T1000 (cell line): ENCODE measurements at places on chromosomes 13 and 19.

GRCh38 chr19:48836089-48837017, at the start of gene HSD17B14:
Gene HSD17B14 (minus strand): TSS chr19:48836491. CDS start chr19:48836411, 80 bp downstream.
- DNase-seq, result no peak

GRCh38 chr13:50527188-50527587, 316.3 kb downstream of the DLEU7 start:
- no peak for DNase-seq

GRCh38 chr19:17555929-17556813, 722 bp downstream of the COLGALT1 start:
- no peak for DNase-seq

DNA sequence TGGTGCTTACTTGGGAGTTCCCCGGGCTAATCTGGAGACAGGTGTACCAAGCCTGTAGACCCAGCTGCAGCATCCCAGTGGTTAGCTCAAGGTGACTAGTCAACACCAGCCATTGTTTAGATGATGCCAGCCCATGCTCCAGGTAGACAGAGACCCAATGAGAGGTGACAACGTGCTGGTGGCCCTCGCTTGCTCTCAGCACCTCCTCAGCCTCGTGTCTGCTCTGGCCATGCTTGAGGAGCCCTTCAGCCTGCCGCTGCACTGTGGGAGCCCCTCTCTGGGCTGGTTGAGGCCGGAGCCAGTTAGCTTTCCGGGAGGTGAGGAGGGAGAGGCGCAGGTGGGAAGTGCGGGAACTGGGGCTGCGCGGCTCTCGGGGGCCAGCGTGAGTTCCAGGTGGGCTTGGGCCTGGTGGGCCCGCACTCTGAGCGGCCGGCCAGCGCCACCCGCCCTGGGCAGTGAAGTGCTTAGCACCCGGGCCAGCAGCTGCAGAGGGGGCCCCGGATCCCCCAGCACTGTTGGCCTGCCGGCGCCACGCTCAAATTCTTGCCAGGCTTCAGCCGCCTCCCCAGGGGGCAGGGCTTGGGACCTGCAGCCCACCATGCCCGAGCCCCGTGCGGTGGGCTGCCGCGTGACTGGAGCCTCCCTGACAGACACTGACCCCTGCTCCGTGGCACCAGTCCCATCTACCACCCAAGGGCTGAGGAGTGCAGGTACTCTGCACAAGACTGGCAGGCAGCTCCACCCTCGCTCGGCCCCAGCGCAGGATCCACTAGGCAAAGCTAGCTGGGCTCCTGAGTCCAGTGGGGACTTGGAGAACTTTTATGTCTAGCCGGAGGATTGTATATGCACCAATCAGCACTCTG, 85.9 kb upstream of the VSTM2B start:
- no peak for DNase-seq

DNA sequence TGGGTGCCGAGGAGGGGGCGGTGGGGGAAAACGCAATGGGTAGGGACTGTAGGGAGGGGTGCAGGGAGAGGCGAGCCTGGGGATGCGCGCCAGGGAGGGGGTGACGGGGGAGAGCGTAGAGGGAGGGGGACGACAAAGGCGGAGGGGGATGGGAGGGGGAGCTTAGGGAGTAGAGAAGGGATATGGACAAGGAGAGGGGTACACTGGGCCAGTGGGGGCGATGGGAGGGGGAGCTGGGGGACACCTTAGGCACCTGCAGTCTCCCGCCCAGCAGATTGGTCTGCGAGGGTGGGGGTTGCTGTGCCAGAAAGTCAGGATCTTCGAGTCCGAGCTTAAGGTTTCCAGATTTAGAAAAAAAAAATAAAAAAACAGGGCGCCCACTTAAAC, 15.7 kb downstream of the CCDC124 start:
- DNase-seq, result no peak

- DNase-seq, result no peak
Observed at GRCh38 chr13:64538711-64539110, 2691.4 kb downstream of the PCDH9 start.

GRCh38 chr13:78780708-78781107, 121.8 kb upstream of the OBI1 start:
- no peak for DNase-seq

DNA sequence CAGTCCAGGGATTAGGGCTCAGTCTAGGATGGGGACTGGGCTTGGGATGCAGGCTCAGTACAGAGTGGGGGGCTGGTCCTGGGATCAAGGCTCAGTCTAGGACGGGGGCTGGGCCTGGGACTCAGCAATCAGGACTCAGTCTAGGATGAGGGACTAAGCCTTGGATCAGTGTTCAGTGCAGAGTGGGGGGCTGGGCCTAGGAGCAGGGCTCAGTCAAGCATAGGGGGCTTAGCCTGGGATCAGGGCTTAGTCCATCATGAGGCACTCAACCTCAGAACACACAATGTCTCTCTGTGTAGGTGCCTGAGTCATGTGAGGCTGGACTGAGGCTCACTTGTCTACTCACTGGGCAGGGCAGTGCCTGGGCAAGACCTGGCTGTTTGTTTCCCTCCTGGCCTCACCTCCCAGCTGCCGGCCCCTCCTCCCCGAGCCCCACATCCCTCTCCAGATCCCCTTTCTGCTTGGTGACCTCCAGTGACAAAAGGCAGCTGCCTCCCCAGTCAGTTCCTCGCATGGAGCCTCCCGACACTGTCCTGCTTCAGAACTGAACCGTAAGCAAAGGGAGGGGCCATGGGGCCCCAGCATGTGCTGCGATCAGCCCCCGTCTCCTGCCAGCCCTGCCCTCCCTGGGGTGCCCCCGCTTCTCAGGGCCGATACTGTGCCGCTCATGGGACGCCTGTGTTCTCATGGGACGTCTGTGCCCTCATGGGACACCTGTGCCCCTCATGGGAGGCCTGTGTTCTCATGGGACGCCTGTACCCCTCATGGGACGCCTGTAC, 6.5 kb upstream of the S1PR4 start:
- DNase-seq, result no peak

GRCh38 chr13:112619730-112620631, 32.0 kb upstream of the TUBGCP3 start:
- DNase-seq, result no peak

DNA sequence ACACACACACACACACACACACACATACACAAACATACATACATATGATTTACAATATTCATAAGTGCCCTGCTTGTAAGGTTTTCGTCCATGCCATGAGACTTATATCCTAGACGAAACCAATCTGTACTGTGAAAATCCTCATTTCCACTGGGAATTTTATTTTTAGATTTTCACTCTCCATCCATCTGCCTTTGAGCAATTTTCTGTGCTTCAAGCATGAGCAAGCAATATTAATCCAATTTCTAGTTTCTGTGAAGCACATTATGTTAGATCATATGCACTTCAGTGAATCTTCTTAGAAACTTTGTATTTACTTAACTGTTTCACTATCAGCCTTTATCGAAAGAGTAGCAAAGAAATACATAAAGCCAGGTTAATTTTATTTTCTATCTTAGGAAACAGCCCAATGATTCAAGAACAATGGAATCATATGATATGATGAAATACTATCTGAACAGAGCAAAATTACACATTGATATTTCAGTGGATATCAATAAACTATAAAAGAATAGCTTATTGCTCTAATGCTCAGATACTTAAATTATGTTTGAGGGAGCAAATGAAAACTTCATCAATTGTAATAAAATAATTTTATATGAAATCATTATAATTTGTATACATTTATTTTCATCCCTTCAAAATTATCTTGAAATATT, 1100.7 kb upstream of the MIR17HG start:
- DNase-seq, result no peak

GRCh38 chr13:26133286-26133685, 81.5 kb upstream of the SHISA2 start:
- DNase-seq, result no peak

DNA sequence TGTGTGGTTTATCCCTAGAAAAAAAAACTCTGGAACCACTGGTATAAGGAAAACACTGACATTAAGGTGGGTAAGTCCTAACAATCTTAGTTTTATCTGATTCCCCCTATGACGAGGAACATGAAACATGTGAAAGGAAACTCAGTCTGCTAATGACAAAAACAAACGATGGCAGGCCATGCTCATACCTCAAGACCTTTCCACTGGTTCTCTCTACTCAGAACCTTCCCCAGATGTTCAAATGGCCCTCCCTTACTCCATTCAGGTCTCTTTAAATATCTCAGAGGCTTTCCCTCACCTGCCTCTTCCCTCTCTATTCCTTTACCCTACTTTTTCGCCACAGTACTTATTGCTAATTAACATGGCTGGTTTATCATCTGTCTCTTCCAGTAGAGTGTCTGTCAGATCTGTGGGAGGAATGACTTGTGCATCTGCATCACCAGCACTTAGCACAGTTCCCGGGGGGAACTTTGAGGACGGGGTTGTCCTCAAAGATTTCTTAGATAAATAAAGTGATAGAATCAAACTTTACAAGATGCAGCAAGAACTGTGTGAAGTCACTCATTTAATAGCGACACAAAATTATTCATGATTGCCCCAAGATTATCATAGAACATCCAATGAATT, 1.5 kb downstream of the TUBGCP3 start:
- no peak for DNase-seq

GRCh38 chr19:18606281-18607225, at the start of gene CRLF1:
Gene CRLF1 (minus strand): TSS chr19:18606799. CDS start chr19:18606656, 143 bp downstream.
- DNase-seq, result no peak

GRCh38 chr19:49315111-49315510, 9.9 kb downstream of the SLC6A16 start:
- no peak for DNase-seq

DNA sequence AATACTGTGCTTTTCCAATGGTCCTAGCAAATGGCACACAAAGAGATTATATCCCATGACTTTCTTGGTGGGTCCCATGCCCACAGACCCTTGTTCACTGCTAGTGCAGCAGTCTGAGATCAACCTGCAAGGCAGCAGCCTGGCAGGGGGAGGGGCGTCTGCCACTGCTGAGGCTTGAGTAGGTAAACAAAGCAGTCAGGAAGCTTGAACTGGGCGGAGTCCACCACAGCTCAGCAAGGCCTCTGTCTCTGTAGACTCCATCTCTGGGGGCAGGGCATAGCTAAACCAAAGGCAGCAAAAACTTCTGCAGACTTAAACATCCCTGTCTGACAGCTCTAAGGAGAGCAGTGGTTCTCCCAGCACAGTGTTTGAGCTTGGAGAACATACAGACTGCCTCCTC, 82.9 kb downstream of the ZNF737 start:
- DNase-seq, result no peak

- DNase-seq, result no peak
Observed at GRCh38 chr13:46720189-46720588, 76.8 kb downstream of the ESD start.

DNA sequence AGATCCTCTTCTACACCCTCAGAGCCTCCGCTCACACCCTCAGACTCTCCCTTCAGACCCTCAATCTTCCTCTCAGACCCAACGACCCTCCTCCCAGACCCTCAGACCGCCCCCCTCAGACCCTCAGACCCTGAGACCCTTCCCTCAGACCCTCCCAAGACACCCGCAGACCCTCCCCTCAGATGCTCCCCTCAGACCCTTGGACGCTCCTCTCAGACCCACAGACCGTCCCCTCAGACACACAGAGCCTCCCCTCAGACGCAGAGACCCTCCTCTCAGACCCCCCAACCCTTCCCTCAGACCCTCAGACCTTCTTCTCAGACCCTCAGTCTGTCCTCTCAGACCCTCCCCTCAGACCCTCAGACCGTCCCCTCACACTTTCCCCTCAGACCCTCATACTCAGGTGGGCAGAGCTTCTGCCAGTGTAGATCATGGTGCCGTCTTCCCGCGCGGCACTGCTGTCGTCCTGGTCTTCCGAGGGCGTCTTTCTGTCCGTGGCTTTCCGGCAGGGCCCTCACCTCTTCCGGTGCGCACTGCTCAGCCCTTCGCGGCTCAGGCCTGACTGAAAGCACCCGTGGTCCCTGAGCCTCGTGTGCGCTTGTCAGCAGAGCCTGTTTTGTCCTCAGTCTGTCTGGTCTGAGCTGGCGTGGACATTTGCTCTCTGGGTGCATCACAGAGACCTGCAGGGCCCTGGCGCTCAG, 18.9 kb upstream of the TFDP1 start:
- DNase-seq, result no peak

DNA sequence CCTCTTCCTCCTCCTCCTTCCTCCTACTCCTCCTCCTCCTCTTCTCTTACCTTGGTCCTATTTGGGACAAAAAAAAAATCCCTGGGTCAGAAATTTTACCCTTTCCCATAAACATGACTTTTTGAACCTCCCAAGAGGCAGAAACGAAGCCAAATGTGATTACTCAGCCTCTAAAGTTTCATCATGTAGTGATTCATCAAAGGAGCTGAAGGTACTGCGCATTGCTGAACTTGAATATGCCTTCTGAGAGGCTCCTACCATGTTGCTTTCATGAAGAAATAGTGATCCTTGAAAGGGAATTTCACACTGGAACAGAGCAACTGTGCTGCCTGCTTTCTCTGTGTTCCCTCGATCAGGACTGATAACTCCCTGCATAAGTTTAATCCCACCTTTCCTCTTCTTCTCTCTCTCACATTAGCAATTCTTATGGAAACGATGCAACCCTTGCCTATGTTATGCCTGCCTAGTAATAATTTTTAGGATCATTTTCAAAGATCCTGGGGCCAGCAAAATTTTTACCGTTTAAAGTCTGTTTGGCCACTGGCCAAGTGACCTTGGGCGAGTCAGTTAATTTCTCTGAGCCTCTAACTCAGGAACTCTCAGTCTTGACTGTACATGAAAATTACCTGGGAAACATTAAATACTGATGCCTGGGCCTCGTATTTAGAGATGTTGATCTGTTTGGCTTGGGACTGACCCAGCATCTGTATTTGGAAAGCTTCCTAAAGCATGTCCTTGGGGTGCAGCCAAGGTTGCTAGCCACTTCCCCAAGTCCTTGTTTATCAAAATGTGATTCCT, 149.5 kb downstream of the DCT start:
- DNase-seq, result no peak

- no peak for DNase-seq
Observed at GRCh38 chr19:47026156-47026555, 6.5 kb downstream of the NPAS1 start.

DNA sequence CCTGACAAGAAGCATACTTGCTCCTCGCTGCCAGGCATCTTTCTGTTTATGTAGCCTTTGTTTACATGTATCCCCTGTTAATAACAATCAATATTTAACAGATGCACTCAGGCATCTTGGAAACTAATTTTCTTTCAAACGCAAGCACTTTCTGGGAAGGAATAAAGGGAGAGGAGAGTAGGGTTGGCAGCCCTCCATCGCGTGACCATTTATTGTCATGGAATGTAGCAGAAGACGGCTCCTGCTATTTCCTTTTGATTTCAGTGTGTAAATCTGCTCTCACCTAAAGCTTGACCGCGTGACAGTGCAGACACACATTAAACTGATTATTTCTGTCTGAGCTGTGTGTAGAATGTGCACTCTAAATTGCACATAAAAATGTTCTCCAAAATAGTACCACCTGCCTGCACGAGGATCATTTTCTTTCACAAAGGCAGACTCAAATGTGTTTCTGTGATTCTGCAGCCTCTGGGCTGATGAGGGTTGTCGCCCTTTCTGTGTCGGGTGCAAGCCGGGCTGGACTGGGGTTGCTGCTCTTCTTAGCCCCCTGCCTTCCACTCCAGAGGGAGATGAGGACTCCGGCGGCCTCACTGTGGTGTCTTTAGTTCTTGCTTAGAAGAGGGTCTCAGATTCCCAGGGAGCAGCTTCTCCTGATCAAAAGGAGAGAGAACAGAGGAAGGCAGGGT, 223.5 kb upstream of the MAB21L1 start:
- DNase-seq, result no peak

- no peak for DNase-seq
Observed at GRCh38 chr13:111183959-111184358, 68.8 kb downstream of the ARHGEF7 start.

- no peak for DNase-seq
Observed at GRCh38 chr13:49985129-49985528, 11.7 kb upstream of the TRIM13 start.
